ENCODE measurements at places on chromosomes 1 and 21. TPM values are rescaled to one million over a fixed set of nuclear protein-coding genes. Genes with fewer than 3 reads are reported as not detected.
A peak's percentile ranks its signal among the peaks of the same experiment; 100 is the strongest.

DNA sequence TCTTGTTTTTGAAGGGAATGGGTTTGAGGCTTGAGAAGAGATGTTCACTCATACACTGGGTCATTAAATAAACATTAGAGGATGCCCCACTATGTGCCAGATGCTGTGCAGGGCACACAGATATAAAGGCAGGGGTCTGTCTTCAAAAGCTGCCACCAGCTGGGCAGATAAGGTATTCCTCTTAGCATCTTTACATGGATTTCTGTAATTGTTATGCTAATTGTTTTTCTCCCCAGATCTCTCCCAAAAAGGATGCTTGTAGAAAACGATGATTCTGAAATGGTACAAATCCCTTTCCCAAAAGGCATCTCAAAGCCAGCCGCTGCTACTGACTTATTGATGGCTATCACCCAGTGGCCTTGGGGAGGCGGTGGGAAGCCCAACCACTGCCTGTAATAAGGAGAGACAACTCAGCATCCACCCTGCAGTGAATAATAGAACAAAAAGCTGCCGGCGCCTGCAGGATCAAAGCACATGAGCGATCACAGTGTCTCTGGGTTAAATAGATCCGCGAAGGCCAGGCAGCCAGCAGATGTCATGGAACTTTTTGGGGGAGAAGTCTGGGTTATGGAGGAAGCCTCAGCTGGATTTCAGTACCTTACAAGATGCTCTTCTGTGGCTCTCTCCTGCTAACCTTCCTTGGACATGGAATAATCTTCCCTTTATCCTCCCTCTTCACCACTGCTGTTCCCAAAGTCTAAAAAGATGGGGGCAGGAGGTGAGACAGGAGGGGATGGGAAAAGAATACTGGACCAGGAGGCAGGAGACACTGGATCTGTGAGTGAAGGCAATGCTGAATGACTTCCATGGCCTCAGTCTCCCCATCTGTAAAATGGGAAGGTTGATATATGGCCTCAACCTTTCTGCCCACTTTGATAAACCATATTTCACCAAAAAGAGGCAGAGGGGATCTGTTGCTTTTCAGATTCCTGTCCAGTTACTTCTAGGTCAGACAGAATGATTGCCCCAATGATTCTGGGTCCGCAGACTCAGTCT is 54.8 kb upstream of the CD34 start:
- H3K27me3 ChIP-seq, result peaks cover 19% of the 10 kb centered on the region
- DNase-seq, result no peak
- no peaks in the 10 kb centered on the region for H3K36me3 ChIP-seq
- no peak overlapping the region for H3K27ac ChIP-seq
- H3K4me3 ChIP-seq, result no peak overlapping the region

LCE1F gene
- not detected for total RNA-seq

GRCh38 chr1:77605246-77606026 is 77.0 kb downstream of the ZZZ3 start:
- H3K27me3 ChIP-seq, result no peaks in the 10 kb centered on the region
- peaks cover 38% of the 10 kb centered on the region for H3K36me3 ChIP-seq
- H3K27ac ChIP-seq, result no peak overlapping the region
- no peak overlapping the region for H3K4me3 ChIP-seq
- no peak for DNase-seq

DNA sequence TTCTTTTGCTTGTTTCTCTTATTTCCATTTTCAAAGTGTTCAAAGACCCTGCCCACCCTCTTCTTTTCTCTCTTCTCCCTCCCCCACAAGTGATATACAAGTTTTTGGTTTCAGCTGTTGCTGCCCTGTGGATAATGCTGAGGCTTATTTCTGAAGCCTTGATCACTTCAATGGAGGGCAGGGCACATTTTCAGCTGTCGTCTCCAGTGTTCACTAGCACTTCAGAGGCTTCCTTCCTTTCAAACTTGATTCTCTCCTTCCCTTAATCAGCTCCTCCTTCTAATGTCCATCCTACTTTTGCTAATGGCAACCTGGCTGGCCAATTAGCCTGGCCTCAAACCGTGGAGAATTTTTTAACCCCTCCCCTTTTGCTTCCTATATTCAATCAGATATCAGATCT is 435.7 kb upstream of the RUNX1 start:
- peak overlapping the region; percentile 64 for H3K27ac ChIP-seq
- peaks cover 31% of the 10 kb centered on the region for H3K4me1 ChIP-seq
- peaks cover 17% of the 10 kb centered on the region for H3K36me3 ChIP-seq
- H3K27me3 ChIP-seq, result peaks cover 30% of the 10 kb centered on the region
- no peak for DNase-seq
- H3K4me3 ChIP-seq, result peak overlapping the region; percentile 45

GRCh38 chr1:10480614-10481013 is 5.9 kb downstream of the PEX14 start:
- H3K36me3 ChIP-seq, result no peaks in the 10 kb centered on the region
- H3K4me3 ChIP-seq, result no peak overlapping the region
- H3K4me1 ChIP-seq, result peaks cover 19% of the 10 kb centered on the region
- no peaks in the 10 kb centered on the region for H3K27me3 ChIP-seq

GRCh38 chr1:56267611-56268010 is 311.8 kb downstream of the PLPP3 start:
- H3K4me3 ChIP-seq, result no peak overlapping the region
- no peak overlapping the region for H3K27ac ChIP-seq
- no peaks in the 10 kb centered on the region for H3K4me1 ChIP-seq
- no peak for DNase-seq
- no peaks in the 10 kb centered on the region for H3K36me3 ChIP-seq
- H3K27me3 ChIP-seq, result peaks cover 9% of the 10 kb centered on the region

GRCh38 chr1:180026556-180026955 is 71.9 kb downstream of the CEP350 start:
- no peak overlapping the region for H3K27ac ChIP-seq
- H3K4me3 ChIP-seq, result no peak overlapping the region
- H3K36me3 ChIP-seq, result peaks cover 7% of the 10 kb centered on the region
- H3K27me3 ChIP-seq, result no peaks in the 10 kb centered on the region
- DNase-seq, result no peak
- H3K4me1 ChIP-seq, result peaks cover 4% of the 10 kb centered on the region

GFI1 gene
- total RNA-seq, result 35.4 TPM

- H3K27ac ChIP-seq, result no peak overlapping the region
- peaks cover 8% of the 10 kb centered on the region for H3K36me3 ChIP-seq
- no peaks in the 10 kb centered on the region for H3K27me3 ChIP-seq
- H3K4me1 ChIP-seq, result no peaks in the 10 kb centered on the region
These were observed 7.1 kb upstream of the CLDN19 start for GRCh38 chr1:42747125-42747524.
